ENCODE measurements at places on chromosomes 3 and 15.

- peak; percentile 6 for DNase-seq
Measured at GRCh38 chr15:65916664-65917406, 47.5 kb downstream of the RAB11A start.

GRCh38 chr3:62403765-62404164, 30.4 kb upstream of the FEZF2 start:
- DNase-seq = no peak

DNA sequence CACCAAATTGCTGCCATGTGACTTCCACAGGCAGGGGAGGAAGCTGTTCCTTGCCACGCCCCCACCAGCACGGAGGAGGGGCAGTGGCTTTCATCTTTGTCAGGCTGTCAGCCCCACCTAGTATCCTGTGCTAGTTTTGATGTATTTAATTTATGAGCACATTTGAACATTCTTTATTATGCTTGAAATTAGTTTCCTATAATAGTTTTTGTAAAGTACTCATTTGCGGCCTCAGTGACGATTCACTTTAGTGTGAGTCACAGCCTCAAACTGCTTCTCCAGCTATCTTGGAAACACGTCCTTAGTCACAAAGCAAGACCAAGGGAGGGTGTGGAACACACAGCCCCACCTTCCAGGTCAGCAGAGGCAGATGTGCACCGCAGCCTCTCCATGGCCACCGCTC, 239.9 kb upstream of the ATP10A start:
- DNase-seq = no peak

- no peak for DNase-seq
Measured at GRCh38 chr15:62561059-62561519, 396.0 kb upstream of the C2CD4B start.

GRCh38 chr15:50452927-50453326, 28.7 kb downstream of the USP8 start:
- no peak for DNase-seq

- no peak for DNase-seq
Measured at GRCh38 chr15:94700211-94700610, 468.9 kb downstream of the MCTP2 start.

DNA sequence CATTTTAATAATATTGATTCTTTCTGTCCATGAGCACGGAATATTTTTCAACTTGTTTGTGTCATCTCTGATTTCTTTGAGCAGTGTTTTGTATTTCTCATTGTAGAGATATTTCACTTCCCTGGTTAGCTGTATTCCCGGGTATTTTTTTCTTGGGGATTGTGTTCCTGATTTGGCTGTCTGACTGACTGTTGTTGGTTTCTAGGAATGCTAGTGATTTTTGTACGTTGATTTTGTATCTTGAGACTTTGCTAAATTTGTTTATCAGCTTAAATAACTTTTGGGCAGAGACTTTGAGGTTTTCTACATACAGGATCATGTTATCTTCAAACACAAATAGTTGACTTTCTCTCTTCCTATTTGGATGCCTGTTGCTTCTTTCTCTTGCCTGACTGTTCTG, 418.8 kb upstream of the ALCAM start:
- DNase-seq = no peak

GRCh38 chr3:5754602-5755001, 567.1 kb downstream of the EDEM1 start:
- DNase-seq = no peak

DNA sequence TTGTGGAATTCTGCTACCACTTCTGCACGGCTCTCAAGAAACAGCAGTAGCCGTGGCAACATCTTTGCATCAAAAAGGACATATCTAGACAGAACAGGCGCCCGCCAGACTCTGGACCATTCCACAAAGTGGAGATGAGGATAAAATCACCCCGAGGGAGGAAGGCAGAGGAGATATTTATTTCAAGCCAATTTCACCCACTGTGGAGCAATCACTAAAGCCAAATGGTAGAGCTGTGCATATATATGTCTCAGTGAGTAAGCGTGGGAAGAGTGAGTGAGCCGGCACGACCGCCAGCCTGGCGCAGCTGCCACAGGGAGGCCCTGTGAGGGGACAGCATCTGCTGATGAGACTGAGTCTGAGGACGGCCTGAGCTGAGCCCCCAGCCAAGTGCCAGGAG, 111.3 kb downstream of the MEGF11 start:
- no peak for DNase-seq

DNA sequence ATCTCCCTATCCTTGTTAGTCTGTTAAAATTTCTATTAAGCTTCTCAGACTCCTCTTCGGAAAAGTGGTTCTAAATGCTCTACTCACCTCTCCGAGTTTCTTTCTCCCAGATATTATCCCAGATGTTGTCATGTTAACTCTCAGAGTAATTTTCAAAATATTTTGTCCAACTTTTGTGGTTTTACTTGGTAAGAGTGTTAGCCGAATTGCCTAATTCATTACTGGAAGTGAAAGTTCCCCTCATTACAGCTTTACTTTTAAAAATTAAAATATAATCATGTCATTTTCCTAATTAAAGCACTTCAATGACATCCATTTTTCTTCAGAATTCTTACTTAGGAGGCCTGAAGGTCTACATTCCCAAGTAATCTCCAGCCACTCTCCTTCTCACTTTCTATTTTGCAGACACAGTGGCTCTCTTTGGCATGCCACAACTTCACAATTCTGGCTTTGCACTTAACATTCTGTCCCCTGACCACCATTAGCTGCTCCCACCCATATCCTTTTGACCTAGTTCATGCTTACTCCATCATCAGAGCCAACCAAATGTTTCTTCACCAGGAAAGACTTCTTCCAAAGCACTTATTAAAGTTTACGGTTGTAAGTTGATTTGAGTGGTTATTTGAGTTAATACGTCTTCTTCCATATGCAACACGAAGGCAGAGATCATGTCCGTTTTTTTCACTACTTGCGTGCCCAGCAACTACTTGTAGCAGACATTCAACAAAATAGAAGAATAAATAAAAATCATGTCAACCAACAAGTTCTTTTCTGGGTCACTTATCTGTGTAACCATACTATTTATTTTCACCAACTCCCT, 10.2 kb upstream of the TIPARP start:
- DNase-seq = no peak

GRCh38 chr3:15032650-15033049, 32.5 kb downstream of the MRPS25 start:
- no peak for DNase-seq

DNA sequence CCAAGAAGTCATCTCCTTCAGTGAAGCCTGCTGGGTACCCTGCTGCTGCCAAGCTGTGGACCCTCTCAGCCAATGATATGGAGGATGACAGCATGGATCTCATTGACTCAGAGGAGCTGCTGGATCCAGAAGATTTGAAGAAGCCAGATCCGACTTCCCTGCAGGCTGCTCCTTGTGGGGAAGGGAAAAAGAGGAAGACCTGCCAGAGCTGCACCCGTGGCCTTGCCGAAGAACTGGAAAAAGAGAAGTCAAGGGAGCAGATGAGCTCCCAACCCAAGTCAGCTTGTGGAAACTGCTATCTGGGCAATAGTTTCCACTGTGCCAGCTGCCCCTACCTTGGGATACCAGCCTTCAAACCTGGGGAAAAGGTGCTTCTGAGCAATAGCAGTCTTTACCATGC, 13.7 kb upstream of the ANP32A start:
- no peak for DNase-seq

- DNase-seq = no peak
Measured at GRCh38 chr3:133379926-133380325, 19.9 kb upstream of the BFSP2 start.

DNA sequence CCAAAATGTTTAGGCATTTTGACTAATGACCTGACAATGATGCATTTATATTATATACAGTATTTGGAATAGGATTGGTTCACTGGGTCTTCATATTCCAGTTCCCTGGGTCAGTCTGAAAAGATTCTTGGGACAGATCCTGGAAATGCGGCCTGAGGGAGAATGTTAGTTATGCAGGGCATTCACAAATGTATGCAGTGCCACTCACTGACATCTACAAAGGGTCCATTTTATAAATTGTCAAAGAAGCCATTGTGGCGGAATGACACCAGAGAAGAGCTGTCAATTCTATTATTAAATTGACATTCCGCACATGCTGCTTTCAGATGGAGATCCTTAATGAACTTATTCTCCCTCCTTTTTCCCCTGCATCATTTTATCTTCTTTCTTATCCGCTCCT, 176.6 kb downstream of the VGLL3 start:
- no peak for DNase-seq

DNA sequence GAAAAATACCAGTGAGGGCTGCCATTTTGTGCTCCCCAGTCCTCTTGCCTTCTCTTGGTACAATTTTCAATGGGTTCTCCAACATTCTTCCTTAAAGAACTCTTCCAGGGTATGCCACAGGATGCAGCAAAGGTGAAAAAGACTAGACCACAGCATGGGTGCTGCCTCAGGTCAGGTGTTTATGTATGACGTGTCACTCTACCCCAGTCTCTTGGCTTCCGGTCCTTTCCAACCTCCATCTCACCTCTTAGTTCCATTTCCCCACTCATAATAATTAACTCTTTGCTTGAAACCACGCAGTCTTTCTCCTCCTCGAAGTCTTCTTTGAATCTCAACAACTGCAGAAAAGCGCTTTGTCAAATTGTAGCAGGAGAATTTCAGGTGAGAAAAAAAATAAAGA, 104.7 kb upstream of the TBC1D5 start:
- no peak for DNase-seq

DNA sequence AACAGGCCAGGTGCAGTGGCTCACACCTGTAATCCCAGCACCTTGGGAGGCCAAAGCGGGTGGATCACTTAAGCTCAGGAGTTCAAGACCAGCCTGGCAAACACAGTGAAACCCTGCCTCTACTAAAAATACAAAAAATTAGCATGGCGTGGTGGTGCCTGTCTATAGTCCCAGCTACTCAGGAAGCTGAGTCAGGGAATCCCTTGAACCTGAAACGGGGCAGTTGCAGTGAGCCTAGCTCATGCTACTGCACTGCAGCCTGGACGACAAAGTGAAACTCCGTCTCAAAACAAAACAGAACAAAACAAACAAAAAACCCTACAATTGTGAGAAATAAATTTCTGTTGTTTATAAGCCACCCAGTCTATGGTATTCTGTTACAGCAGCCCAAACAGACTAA, 94.7 kb downstream of the PIK3CB start:
- no peak for DNase-seq

GRCh38 chr3:140399871-140400270, 278.0 kb upstream of the TRIM42 start:
- no peak for DNase-seq

DNA sequence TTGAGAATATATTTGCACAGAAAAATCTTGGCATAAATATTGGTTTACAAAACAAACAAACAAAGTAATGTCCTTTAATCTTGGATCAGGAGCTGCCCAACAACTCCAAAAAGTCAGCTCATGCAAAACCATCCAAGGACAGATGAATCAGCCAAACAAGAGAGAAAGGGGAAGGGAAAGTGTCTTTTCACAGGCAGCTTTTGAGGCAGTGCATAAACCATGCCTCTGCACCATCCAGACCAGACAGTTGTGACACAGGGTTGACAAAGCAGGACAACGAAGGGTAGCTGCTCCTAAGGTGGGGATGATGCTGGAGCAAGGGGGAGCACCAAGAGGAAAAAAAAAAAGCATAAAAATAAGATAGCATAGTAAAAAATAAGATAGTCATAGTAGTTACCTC, 8.7 kb downstream of the CD86 start:
- no peak for DNase-seq
